ENCODE measurements at places on chromosomes 4 and X. TPM values are rescaled to one million over a fixed set of nuclear protein-coding genes. Genes with fewer than 3 reads are reported as not detected.

DNA sequence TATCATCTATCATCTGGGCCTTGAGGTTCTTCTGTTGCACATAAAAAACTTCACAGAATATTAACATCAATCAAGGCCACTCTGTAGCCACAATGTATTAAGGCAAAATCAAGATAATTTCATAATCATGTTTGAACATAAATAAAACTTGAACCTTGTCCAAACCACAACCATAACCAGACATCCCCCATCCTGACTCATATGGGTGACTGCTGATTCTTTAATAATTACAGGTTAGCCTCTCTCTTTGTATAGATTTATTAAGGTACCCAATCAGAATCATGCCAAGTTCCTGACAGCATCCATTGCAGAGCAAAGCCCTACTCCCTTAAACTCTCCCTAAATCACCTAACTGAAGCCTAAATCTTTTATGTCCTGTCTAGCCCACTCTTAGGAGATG is 16.7 kb upstream of the AREG start:
- peak; percentile 96 for DNase-seq

Gene MAGEA10
- total RNA-seq, result not detected

GRCh38 chrX:20252381-20253231 is 14.1 kb downstream of the RPS6KA3 start:
- no peak for DNase-seq

DNA sequence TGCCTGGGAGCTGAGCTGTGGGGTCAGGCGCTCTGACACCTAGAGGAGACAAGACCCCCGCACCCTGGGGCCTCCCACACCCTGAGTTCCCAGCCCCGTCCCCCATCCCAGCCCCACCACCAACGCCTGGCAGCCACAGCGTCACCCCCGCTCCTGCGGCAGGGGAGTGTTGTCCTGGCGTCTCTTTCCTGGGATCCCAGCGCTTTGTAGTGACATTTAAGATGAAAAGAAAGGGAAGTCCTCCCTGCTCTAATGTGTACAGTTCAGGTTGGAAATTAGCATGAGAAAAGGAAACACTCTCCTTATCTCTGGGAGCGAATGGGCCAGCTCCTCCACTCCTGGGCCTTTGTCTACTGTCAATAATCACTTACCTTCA is 112.1 kb downstream of the FAM53A start:
- DNase-seq, result no peak

Gene HELQ
- total RNA-seq, result 8.7 TPM

All from foreskin keratinocyte (primary cell).